Progenitor cell of endocrine pancreas (in vitro differentiated cells): ENCODE measurements at places on chromosomes 3 and 15.

GRCh38 chr3:123284399-123285010, 82.8 kb downstream of the SEC22A start:
- DNase-seq, result no peak

DNA sequence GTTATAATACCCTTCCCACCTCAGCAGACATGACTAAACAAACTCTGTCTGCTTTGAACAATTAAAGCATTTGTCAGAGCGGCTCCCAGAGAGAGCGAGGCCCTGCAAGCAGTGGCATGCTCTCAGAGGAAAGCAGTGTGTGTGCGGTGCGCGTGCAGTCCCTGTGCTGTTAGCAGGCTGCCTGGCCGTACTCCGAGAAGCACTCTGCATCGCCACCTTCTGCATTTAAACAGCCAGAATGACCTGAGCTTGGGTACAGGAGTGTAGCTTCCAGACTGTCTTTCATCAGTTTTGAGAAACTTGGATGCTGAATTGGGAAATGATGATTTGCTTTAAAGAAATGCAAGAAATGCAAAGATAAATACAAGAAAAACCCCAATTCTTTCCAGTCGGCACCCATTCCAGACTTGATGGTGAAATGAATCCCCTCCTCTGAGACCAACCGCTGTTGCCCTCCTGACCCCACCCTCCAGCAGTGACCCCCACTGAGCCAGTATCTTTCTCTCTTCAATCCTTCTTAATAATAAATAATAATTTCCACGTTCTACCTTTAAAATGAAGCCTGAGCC, 113.5 kb downstream of the VGLL4 start:
- no peak for DNase-seq

- DNase-seq, result no peak
Measured at GRCh38 chr15:32715276-32715675, 2.5 kb upstream of the GREM1 start.

- DNase-seq, result no peak
Measured at GRCh38 chr3:30805695-30806094, 88.8 kb downstream of the GADL1 start.

- no peak for DNase-seq
Measured at GRCh38 chr15:38545179-38545578, 19.4 kb downstream of the RASGRP1 start.

GRCh38 chr15:84616235-84616634, 15.4 kb downstream of the ZSCAN2 start:
- DNase-seq, result no peak

DNA sequence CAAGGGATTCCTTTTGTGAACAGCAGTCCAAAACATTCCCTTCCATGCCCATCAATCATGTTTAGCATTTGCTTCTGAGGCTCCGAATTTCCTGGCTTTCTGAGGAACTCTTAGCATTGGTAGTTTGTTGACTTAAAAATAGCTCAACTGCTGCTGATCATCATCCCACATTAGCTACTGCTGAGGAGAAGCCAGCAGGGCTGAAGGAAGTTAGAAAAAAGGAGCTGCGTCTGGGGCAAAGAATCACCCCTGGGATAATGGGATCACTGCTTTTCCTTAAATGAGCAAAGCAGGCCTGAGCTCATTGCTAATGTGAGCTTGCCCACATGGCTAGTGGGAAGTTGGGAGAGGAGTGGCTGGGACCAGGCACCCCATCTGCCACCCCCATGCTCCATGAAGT, 39.8 kb downstream of the CYP19A1 start:
- no peak for DNase-seq

- DNase-seq, result no peak
Measured at GRCh38 chr15:39095218-39095879, 485.5 kb upstream of the THBS1 start.

DNA sequence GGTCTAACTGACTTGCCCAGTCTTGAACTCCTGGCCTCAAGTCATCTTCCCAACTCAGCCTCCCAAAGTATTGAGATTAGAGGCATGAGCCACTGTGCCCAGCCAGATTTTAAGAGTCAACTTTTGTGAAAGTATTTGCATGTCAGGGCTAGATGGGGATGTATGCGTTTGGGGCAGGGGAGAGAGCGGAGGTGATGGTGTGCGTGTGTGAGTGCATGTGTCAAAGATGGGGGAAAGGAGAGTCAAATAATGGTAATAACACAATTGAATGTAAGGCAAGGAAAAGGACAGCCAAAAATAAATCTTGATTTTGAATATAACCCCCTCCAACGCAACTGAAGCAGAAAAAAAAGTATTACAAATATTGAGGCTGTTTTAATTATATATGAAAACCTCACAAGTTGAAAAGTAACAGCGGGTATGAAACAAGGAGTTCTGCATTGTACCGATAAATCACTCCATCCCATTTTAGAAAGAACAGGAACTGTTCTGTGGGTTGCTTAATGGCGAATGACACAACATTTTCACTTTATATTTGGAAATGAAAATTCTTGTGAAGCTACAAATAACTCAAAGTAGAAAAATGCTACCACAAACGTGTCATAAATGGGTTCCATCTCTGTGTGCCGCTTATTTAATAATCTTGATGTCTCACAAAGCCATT, 29.9 kb upstream of the LDHAL6B start:
- no peak for DNase-seq

GRCh38 chr15:86624261-86625036, 544.8 kb downstream of the AGBL1 start:
- DNase-seq, result peak; percentile 19

GRCh38 chr15:92809880-92810361, 90.2 kb upstream of the CHD2 start:
- no peak for DNase-seq

DNA sequence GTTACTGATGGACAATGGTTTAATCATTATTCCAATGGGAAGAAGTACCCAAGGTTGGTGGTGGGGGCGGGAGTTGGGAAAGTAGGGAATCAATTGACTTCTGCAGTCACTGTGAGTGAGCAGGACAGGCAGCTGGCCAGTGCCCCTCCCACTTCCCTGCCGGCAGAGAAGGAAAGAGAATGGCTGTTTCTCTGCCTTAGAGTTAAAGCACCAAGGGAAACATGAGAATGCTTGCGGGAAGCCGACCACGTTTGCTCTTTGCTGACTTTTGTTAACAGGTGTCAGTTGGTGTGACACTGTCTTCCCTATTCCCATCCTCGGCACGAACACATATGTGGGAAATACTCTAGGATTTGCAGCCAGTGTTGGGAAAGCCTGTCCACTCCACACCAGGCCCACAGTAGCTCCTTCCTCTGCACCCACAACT, 33.5 kb upstream of the MFSD1 start:
- no peak for DNase-seq
